GM03348 (cell line): ENCODE measurements at places on chromosomes 5 and 9.

GRCh38 chr5:180040287-180041214 is 31.0 kb downstream of the RNF130 start:
- no peak for DNase-seq

DNA sequence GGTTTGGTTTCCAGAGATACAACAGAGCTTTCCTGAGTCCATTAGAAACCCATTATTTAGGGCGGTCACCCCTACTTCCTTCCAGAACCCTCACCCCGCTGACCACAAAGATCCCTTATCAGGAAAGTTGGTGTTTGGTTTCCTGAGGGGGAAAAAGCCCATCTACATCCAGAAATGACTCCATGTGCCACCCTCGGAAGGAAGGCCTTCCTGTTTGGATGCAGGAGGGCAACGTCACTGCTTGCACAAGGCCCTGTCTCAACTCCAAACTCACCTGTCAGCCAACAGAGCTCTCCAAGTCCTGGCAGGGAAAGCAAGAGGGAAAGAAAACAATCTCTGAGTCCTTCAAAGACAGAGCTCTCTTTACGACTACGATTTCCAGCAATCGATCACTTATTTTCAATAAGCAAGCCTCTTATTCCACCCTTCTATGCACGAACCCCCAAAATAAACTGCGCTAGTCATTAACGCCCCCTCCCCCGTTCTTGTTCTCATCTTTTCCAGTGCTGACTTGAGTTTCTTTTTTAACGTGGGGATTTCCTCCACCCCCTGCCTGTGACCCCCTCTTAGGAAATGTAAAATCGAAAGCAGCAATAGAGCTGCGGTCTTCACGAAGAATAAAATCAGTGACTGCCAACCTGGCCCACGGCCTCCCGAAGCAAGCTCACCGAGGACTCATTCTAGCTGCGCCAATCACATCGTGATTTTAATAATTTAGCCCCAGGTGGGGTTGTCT is 35.7 kb upstream of the NTNG2 start:
- DNase-seq = no peak

DNA sequence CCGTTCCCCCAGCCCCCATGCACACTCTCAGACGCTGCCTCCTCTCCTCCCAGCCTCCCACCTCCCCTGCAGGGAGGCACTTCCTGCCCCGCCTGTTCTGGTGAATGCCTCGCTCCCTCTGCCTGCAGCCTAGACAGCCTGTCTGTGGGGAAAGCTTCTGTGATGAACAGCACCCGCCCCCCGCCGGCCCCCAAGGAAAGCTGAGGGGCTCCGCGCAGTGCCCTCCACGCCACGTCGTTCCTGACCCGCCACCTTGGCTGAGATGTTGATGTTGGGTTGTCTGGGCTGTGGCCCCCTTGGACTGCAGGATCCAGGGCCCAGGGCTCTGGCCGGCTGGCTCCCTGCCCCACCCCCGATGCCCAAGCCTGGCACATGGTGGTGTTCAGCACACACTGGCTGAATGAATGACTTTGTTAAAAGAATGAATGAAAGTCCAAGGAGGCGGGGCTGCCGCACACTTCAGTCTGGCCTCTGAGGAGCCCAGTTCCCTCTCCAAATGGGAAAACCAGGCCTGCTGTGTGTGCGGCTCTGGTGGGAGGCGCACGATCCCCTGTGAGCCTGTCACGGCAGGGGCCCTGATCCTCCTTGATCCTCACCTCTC is 2.1 kb upstream of the MYMK start:
- no peak for DNase-seq

DNA sequence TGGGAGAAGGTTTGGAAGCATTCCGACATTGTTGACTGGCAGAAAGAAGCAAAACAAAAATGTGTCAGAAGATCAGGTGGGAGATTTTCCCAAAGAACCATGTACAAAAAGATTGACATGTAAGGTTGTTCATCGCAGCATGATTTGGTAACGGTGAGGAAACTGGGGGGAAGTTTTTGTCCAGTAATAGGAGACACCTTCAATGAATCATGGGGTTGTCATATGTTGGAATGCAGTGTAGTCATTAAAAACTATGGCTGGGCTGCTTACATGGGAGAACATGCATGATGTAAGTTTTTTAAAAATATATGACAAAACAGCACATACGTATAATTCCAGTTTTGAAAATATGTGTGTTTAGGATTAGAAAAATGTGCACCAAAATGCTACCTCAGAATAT is 50.5 kb downstream of the HSD17B3 start:
- DNase-seq = no peak

- no peak for DNase-seq
These were observed 68.0 kb downstream of the SIL1 start for GRCh38 chr5:139130214-139130613.

GRCh38 chr9:95551406-95551805 is 34.6 kb upstream of the PTCH1 start:
- DNase-seq = no peak

DNA sequence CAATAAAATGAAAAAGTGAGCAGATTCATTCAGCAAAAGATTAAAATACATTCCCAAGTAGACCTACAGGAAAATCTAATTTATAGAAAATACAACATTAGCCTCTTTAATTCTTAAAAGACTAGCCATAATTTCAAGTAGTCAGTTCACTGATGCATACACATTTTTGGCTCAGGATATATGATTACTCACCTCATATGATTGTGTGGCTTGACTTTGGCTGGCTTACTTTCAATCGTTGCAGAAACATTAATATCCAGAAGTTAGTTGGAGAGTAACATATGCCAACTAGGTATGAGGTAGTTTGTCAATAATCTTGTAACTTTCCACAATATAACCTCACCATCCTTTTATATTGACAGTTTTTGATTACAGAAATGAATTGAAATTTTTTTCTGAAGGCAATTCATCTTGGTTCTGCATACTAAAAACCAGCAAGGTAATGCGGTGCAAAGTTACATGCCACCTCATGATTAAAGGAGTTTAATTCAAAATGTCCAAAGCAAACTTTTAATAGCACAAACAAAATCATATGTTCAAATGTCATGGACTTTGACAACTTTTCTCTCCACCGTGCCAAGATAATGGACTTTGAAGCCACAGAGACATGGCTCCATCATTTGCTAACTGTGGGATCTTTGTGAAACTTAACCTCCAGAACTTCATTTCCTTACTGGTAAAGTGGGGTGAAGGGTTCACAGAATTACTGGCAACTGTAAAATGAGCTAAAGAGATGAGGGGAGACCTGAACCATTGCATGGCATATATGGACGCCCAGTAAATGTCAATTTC is 76.6 kb upstream of the PAM start:
- peak; percentile 51 for DNase-seq

GRCh38 chr9:91047993-91048607 is 246.5 kb downstream of the SYK start:
- peak; percentile 72 for DNase-seq

DNA sequence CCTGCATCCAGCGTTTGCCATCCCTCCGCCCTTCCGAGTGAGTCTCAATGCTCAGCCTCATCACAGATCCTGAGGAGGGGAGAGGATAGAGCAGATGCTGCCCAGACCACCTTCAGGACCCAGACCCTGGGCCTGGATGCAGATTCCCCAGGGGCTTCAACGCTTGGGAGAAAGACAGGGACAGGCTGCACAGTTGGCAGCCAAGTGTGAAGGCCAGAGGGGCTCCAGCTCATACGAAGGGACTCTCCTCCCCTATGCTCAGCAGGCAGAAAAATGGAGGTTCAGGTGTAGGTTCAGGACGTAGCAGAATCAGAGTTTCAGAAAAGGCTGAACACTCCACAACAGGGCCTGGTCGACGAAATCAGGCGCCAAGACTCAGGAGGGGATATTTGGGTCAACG is 378.5 kb upstream of the IRX1 start:
- DNase-seq = no peak

DNA sequence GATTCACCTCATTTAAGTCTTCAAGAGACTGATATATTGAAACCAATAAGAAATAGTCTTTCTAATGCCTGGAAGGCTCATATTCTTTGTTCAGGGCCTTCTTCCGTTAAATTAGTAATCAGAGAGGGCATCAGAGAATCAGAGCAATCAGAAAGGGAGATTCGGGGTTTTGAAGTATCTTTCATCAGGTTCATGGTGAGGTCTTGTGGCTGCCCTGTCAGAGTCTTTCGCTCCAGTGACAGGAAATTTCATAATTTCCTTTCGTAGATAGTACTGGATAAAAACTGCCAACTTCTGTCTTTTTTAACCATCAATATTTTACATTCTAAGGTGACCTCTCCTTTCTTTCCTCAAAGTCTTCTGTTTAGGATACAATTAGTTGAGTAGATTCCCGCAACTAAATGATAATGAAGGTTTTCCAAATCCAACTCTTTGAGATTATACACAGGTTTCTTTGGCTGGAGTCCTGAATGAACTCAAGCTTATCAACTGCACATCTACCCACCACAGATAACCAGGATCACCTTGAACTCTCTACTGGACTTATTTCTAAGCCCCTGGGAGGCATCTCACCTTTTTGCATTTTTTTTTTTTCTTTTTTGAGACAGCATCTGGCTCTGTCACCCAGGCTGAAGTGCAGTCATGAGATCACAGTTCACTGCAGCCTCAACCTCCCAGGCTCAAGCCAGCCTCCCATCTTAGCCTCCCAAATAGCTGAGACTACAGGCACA is 5.5 kb downstream of the IL31RA start:
- DNase-seq = no peak

DNA sequence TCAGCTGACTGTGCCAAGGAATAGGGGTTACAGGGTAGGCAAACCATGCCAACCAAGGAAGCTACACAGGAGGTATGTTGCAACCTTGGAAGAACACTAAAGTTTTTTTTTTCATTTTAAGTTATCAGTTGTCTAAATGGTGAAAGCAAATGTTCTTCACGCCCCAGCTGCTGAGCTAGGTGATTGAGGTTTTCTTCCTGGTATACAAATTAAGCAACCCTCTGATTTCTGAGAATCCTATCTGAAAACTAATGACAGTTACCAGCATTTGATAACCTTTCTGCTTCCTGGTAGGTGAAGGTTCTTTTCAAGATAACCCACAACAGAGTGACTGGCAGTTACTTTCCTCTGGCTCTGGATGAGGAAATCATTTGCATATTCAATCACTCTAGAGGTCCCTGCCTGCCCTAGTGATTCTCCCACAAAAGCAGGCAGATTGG is 194.9 kb downstream of the ATP10B start:
- DNase-seq = no peak

- DNase-seq = no peak
These were observed 16.5 kb downstream of the ANGPTL2 start for GRCh38 chr9:127105805-127106465.

DNA sequence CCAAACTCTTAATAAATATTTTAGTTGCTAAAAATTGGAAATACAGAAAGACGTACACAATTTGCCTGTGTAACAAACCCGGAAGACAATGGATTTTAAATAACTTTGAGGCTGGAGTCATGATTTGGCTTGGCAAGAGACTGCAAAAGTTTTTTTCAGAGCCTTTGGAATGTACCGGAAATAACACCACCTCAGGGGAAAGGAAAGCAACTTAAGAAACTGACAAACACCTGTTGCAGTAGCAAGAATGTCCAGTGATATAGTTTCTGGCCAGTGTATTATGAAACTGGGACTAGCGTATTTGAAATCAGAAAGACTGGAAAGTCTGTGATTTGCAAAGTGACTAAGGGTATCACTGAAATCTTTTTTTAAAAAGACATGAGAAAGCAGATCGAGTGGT is 842 bp downstream of the MUSK start:
- DNase-seq = no peak

DNA sequence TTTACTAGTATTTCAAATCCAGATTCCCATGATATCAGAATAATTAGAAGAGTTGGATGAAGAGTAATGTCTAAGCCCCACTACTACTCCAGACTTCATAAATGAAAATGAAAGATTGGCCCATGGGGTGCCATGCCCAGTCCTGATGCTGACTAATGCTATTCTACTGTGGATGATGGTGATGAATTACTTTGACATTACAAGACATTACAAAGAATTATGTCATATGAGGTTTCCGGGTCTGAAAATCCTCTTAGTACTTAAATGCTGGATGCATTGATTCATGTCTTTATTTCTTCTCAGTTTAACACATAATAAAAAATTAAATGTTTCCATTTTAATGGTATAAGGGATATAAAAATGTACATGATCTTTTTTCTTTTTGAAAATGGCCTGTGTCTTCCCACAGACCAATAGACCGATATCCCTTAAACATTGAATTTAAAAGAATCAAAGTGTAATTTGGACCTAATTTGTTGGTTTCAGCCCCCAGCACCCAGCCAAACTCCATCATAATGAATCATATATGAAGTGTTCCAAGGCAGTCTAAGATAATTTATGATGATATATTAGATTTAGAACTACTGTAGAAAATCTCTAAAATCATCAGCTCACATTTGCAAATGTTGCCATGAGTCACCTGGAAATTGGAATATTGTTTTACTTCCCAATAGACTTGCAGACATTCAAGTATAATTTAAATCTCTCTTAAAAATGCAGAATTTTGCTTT is 223.6 kb upstream of the SGCD start:
- peak; percentile 41 for DNase-seq

GRCh38 chr5:14178671-14179211 is 35.6 kb downstream of the TRIO start:
- DNase-seq = peak; percentile 67

- no peak for DNase-seq
These were observed 15.1 kb downstream of the FGF1 start for GRCh38 chr5:142670804-142671203.

GRCh38 chr5:148060309-148060708 is 3.5 kb upstream of the SPINK5 start:
- no peak for DNase-seq

GRCh38 chr5:10460252-10460906 is 18.7 kb downstream of the ROPN1L start:
- no peak for DNase-seq

- peak; percentile 22 for DNase-seq
These were observed 120.0 kb downstream of the DAB2IP start for GRCh38 chr9:121771418-121771817.

- DNase-seq = no peak
These were observed 219.8 kb upstream of the TBCA start for GRCh38 chr5:77995793-77996409.

DNA sequence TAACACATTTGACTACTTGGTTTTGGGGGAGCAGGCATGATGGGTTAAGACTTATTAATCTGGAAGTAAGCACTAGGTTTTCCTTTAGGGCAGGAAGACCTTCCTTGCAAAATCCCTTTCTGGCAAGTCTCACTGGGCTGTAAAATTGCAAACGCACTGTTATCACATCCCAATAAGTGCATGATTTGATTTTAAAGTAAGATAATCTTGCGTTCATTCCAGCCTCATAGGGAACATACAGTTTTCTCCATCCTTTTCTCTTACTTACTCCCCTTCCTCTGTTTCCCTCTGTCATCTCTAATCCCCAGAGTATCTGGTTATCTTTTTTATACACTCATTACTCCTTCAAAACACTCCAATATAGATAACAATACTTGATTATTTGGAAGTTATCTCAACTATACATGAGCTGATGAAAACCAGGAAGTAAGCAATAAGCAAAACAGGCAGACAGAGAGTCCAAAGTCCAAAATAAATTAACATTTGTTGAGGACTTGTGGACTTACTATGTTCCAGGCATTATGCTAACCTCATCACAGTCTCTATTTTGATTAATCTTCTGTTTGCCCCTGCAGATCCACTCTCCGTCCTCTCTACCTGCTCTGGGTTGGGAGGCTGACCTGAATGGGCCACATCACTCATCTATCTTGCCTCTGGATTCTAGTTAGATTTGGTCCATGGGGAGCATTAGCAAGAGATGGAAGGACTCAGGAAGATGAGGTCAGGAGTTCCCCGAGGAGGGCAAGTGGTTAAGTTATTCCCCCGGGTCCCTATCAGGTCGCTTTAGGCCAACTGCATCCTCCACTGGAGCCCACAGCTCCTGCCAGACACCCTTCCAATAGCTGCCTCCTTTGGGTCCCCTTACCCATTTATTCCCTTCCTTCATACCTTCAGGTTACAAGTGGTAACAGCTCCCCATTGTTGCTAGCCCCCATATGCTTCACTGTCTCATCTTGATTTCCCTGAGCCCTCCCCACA is 60.2 kb downstream of the SLC22A5 start:
- no peak for DNase-seq
